Activated CD4-positive, alpha-beta T cell treated with anti-CD3 and anti-CD28 coated beads for 4 hours (primary cell): ENCODE measurements at places on chromosomes 3 and 15.

- no peak for DNase-seq
These were observed 51.5 kb downstream of the ALDH1A2 start for GRCh38 chr15:58014040-58014439.

DNA sequence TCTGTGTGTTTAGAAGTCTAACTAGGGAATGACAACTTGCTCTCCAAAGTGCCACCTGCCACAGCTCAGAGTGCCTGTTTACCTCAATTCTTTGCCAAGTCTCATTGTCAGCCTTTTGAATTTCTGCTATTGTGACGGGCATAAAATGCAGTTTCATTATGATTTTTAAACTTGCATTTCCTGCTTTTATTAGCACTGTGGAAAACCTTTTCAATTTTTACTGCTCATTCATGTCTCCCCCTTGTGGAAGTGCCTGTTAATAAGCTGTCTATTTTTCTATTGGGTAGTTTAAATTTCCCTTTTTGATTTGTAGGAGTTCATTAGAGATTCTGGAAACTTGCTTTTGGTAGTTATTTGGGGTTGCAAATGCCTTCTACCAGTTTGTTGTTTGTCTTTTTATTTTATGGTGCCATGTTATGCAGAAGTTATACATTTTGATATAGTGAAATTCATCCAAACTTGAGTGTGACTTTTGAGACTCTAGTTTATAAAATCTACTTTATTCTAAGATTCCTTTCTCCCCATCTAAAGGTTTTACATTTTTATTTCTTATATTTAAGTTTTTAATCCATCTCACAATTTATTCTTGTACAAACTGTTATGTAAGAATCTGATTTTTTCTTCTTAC, 53.9 kb upstream of the FRMD4B start:
- DNase-seq: no peak

- DNase-seq: peak; percentile 50
These were observed 663.7 kb downstream of the AGBL1 start for GRCh38 chr15:86743283-86743903.

- no peak for DNase-seq
These were observed 65.2 kb downstream of the RARB start for GRCh38 chr3:25493246-25493645.

GRCh38 chr15:75167588-75168350, 33.9 kb upstream of the C15orf39 start:
- no peak for DNase-seq

GRCh38 chr3:168865022-168865551, 769.4 kb upstream of the GOLIM4 start:
- no peak for DNase-seq

DNA sequence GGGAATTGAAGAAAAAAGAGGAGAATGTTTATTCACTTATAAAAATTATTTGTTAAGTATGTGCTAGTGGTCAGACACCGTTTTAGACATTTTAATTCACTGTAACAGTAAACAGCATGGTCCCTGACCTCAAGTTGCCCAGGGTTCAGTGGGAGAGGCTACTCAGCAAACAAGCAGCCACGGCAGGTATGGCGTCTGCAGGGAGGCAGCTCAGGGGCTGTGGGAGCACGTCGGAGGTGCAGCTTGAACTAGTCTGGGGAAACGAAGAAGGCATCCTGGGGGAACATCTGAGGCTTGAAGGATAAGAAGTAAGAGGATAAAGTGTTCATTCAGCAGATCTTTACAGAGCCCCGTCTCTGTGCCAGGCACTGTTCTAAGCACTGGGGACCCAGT, 66.0 kb downstream of the CRTC3 start:
- DNase-seq: no peak

DNA sequence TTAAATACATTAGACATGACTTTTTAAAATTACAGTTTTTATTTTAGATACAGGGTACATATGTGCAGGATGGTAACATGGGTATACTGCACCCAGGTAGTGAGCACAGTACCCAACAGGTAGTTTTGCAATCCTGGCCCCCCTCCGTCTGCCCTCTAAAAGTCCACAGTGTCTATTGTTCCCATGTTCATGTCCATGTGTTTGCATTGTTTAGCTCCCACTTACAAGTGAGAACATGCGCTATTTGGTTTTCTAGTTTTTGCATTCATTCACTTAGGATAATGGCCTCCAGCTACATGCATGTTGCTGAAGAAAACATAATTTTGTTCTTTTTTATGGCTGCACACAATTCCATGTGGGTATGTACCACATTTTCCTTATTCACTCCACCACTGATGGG, 23.8 kb downstream of the C3orf70 start:
- DNase-seq: no peak

DNA sequence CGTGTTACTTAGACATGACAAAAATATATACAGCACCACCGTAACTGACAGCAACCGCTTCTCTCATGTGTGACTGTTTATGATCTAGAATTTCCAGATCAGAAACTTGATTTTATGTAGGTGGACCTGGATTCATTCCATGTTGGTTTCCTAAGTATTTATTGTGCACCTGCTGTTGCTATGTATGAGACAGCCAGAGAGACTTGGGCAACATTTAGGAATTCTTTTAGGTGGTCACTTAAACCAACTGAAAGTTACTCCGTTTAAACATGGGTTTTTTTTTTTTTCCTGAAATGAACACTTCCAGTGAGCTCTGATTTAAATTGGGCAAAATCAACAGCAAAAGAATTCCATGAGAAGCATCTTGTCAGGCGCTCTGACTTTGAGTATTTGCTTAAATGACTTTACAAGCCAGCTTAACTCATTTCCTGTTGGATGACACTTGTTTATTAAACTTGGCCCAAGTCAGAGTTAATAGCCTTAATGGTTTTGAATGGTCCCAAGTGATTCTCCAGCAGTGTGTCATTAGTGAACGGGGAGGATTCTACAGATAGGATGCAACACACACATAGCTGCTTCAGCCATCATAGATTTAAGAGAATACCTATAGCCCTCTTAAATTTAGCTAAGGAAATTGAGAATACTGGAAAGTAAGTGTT, 31.8 kb downstream of the MITF start:
- no peak for DNase-seq

DNA sequence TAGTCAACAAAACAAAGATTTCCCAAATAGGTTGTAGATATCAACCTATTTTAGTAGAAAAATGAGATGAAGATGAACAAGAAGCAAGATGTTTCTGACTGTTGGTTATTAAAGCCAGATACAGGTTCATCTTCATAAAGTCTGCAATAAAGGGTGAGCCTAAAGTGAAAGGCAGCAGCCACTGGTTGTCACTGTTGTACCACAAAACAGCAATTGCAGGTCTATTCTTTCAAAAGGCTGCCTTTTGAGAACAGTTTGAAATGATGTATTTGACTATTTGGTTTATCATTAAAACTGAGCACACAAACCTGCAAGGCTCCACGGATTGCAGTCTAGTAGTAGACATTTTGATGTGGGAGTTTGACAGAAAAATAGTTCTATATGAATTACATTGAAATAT, 543.4 kb downstream of the GBE1 start:
- DNase-seq: no peak

DNA sequence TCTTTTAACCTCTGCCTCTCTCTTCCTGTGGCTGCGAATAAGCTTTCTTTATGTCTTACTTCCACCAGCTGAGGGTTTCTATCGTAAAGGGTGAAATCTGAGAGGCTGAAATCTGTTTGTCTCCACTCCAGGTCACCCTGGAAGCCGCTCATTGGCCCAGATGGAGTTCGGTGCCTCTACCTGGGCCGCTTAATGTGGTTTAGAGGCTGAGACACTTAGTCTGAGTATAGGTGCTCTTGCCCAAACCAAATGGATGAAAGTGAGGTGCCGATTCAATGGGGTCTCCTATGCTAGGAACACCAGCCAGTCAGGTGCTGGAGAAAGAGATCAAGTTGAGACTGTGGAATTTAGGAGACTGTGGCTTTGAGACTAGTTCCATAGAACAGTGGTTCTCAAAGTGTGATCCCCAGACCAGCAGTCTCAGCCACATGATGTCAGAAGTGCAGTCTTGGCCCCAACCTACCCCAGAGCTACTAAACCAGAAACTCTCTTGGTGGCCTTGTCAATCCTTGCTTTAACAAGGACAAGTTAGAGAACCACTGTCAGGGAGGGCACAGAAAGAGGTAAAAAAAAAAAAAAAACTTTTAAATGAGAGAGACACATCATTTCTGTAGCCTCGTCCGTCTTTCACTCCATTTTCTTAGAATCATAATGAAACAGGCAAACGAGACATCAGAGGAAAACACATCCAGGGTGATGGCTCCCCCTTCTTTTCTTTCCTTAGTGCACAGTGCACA, 54.9 kb upstream of the CCR2 start:
- DNase-seq: no peak

DNA sequence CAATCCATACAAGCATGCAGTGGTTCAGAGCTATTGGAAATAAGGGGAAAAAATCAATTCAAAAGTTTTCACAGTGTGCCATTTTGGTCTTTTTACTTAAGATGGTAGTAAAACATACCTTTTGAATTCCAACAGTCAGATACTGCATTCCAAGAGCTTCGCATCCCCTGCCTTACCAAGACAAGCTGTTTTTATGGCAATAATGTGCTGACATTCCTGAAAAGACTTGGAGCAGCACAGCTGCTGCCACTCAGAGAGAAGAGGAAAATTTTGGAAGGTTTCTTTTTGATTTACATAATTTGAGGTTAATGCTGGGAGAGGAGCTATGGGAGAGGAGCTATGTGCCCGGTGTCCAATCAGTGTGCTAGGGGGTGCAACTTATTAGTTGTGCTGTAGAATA, 148.3 kb downstream of the FEZF2 start:
- no peak for DNase-seq

DNA sequence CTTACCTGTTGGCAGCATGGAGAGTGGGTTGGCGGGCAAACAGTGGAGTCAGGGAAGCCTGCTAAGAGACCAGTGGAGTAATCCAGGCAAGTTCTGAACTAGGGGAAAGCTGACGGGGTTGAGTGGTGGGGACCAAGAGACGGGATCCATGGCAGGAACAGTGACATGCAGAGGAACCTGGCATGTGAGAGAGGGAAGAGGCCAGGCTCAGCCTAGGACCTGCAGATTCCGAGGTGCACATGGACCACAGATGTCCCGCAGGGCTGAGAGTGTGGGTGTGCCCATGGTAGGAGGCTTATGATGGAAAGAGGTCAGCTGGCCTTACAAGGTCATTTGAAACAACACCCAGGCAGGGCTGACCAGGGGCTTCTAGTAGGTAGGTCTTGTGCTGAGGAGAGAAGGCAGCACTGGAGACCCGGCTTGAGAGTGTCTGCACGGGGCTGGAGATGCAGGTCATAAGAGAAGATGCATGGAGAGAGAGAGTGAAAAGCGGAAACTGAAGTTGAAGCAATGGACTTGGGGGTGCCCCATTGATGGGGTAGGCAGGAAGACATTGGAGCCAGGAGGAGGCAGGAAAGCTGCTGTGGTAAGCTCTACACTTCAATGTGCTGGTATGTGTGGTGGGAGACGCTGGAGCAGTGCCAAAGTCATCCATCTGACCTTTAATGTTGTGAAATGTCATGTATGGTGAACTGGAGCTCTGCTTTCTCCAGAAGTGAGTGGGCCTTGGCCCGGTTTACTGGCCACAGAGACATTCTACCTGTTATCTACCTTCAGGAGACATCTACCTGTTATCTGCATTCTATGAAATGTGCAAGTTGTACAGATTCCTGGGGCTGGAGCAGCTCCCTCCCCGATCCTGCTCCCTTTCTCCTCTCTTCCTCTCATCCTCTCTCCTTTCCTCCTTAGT, 4.6 kb downstream of the SPSB4 start:
- DNase-seq: no peak

DNA sequence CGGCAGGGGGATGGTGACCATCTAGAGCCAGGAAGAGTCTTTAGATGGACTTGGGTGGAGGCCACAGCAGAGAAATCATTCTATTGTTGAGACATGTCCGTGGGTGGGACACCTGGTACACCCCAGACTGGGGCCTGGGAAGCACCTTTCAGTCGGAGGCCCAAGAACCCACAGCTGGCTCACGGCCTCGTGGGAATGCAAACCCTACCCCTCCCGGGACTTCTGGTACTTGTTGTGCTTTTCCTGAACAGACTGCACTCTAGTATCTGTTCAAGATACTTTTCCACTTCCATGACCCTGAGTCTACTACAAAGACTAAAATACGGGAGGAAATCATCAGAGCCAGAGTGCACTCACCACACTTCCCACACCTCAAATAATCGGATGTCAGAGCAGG, 60.7 kb downstream of the BDH1 start:
- no peak for DNase-seq
